ENCODE measurements at places on chromosomes 2 and 18. TPM values are rescaled to one million over a fixed set of nuclear protein-coding genes. Genes with fewer than 3 reads are reported as not detected.

- DNase-seq = no peak
Measured at GRCh38 chr2:16318051-16318450, 347.6 kb downstream of the CYRIA start.

- DNase-seq = no peak
Measured at GRCh38 chr18:45802814-45803492, 22.5 kb upstream of the SIGLEC15 start.

The PLGLB2 gene
- 2.5 TPM for polyA plus RNA-seq

DNA sequence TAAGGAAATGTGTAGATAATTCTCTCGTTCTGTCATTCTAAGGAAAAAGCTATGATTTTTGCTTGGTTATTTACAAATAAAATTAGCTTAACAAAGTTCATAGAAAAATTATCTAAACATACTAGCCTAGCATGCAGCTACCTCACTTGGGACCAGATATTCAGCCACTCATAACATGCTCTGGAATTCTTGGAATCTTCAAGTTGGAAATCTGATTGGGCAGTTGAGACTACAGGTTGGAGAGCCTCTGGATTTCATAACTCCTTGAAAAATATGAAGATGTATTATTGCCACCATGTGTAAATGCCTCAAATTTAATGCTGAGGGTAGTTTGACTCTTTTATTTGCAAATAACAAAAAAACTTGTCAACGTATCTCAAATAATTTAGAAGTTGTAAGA, 132.2 kb upstream of the GULP1 start:
- no peak for DNase-seq

- no peak for DNase-seq
Measured at GRCh38 chr2:207289295-207290018, 123.7 kb upstream of the KLF7 start.

The C2orf66 gene
- not detected for polyA plus RNA-seq

- DNase-seq = no peak
Measured at GRCh38 chr2:20170704-20171250, 54.2 kb downstream of the SDC1 start.

The SERPINB12 gene
- polyA plus RNA-seq = 1.3 TPM

GRCh38 chr2:67871686-67872412, 191.0 kb downstream of the C1D start:
- peak; percentile 22 for DNase-seq

DNA sequence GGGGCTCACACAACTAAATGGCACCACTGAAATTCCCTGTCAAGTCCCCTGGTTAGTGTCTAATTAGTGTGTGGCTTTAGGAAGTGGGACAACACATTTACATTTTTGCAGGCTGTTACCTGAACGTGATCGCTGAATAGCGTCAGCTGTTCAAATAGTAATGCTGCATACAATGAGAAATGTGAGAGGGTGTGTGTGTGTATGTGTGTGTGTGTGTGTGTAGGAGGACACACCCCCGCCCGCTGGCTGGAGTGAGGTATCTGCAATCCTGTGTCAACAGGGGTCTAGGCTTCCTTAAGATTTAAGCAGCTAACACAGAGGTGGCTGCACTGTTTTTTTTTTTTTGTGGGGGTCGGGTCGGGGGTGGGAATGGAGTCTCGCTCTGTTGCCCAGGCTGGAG, 4.8 kb upstream of the LYPD6B start:
- DNase-seq = no peak

The B3GNT7 gene
- polyA plus RNA-seq = 0.55 TPM

DNA sequence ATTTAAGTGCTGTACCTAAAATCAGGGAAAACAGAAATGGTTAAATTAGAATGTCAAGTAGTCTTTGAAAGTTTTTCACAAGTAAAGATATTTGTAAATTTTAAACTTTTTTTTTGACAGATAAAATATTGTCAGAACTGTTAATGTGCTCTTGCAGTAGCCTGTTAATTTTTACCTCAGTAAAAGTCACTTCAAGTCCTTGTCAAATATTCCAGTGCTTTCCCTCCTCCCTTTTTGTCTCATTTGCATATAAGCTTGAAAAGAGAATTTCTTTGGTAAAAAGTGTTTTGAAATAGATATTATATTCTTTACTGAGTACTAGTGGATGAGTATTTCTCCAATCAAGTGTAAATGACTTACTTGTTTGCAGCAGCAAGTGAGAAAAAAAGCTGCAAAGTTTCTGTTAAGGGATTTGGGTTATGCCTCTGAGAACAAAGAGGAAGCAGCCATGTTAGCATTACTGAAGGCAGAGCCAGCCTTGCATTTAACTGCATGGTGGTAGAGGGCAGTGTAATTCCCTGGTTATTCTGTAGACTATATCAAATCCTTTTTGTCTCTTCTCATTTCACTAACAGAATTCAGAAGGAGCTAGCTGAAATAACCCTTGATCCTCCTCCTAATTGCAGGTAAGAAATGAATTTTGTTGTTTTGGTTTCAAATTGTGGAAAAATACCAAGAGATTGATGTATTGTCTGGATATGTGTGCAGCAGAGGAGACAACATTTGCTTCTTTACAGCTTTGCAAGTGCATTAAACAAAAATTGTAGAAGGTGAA, 3.2 kb downstream of the UBE2E3 start:
- DNase-seq = peak; percentile 73

The ADAM23 gene
- 13.5 TPM for polyA plus RNA-seq

DNA sequence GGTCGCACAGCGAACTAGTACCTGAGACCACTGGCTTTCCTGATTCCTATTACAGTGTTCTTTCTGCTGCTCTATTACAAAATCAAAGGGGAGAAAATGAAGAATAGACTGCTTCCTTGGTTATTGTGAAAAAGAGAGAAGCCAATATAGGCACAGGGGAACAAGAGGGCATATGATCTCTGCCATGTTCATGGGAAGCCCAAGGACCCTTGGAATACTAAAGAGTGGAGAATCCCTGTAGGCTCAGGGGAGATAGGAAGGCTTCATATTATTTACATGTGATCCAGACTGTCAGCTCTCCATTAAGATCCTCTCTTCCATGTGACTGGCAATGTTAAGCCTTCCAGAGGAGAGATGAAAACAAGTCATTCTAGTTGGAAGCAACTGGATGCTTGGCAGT, 135.7 kb upstream of the MYCN start:
- DNase-seq = no peak

DNA sequence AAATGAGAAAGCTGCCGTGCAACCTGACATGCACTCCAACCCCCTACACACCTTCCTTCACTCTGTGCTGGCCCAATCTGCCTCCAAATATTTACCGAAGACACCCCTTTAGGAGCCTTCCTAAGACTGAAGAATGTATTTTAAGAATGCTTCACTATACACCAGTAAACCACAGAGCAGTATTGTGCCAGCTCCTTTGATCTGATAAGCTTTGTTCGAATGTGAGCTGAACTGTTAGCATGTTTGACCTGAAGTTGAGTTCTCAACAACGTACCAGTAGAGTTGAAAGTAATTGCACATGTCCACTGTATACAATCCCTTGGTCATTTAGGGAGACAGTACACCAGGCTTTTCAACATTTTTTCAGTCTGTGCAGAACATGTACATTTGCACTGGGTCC, 259.2 kb downstream of the TGIF1 start:
- no peak for DNase-seq

DNA sequence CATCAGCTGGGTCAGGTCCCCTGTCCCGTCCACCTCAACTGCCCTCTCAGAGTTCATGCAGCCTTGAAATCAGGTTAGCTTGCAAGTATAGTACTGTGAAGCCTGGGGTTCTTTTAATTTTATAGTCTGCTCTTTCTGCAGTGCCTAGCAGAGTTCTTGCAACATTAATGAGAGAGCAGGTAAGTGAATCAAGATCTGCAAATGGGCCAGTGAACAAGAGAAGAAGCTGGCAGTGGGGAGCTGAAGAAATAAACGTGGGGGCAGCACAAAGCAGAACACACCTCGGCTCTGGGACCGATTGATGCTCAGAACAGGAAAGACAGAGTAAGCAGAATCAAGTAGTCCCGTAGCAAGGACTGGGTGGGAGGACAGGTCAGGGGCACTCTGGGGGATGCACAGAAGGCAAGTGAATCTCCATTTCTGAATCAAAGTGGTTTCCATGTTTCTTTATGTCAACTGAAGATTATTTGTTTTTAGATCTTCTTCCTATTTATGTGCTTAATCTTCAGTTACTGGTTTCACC, 675.5 kb downstream of the RNF144A start:
- no peak for DNase-seq

DNA sequence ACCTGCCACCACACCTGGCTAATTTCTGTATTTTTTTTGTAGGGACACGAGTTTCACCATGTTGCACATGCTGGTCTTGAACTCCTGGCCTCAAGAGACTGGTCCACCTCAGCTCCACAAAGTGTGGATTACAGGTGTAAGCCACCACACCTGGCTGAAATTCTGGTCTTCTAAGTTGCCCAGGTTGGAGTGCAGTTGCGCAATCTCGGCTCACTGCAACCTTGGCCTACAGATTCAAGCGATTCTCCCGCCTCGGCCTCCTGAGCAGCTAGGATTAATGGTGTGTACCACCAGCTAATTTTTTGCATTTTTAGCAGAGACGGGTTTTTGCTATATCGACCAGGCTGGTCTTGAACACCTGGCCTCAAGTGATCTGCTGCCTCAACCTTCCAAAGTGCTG, 5.6 kb downstream of the POLR2D start:
- no peak for DNase-seq

DNA sequence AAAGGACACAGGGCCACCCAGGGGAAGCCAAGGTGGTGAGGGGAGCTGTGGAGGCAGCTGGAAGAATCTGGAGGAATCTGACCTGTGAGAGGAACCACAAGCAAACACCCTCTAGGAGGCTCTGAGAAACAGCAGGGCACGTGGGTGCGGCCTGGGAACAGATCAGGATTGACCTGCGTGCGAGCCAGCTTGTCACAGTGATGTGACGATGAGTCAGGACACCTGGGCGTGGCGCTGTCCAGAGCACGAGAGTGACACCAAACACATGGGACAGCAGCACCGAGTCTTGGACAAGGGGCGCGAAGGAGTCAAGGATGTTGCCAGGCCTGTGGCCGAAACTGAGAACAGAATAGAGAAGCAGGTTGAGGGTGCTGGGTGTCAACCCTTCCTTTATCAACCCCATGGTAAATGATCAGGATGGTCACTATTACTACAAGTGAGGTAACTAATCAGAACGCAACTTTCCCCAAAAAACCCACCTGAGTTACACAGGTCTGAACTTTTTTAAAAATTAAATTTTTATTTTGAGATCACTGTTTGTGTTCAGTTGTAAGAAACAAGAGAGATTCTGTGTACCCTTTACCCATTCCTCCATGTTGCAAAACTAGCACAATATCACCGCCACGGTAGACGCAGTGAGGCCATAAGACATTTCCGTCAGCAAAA, 637 bp upstream of the SFT2D3 start:
- DNase-seq = peak; percentile 28

The NGEF gene
- 1.6 TPM for polyA plus RNA-seq

DNA sequence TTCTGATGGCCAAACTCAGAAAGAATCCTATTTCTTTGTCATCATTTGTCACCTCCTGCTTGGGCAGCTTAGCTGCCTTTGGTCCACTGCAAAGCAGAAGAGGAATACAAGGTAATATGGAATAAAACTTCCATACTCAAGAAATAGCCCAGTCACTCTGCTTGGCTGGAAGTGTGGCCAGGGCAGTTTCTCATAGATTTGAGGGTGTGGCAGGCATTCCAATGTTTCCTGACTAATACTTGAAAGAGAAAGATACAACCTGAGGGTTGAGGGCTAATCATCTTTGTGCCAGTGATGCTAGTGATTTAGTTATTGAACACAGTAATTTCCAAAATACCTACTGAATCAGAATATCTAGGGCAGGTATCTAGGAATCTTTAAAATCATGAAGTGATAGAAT, 83.1 kb downstream of the FAM161A start:
- no peak for DNase-seq

GRCh38 chr2:38440655-38441054, 63.6 kb upstream of the ATL2 start:
- DNase-seq = no peak

The FIGLA gene
- polyA plus RNA-seq = not detected

The PHOSPHO2 gene
- polyA plus RNA-seq = 3.6 TPM

DNA sequence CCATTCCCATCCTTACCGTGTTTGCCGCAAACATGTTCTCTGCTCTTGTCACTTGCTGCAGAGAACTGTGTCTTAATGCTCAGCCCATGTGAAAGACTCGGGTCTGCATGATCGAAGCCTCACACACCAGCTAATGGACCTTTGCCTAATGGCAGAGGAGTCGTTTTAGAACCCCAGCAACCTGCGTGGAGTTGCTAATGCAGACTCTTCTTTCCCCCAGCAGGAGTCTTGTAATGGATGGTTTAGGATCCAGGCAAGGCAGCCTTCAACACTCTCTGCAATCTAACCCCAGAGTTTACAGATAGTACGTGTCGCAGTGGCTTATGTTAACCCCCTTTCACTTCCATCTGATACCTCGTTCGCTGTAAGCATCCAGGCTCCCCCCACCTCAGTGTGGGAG, 316.4 kb downstream of the AGAP1 start:
- DNase-seq = no peak

DNA sequence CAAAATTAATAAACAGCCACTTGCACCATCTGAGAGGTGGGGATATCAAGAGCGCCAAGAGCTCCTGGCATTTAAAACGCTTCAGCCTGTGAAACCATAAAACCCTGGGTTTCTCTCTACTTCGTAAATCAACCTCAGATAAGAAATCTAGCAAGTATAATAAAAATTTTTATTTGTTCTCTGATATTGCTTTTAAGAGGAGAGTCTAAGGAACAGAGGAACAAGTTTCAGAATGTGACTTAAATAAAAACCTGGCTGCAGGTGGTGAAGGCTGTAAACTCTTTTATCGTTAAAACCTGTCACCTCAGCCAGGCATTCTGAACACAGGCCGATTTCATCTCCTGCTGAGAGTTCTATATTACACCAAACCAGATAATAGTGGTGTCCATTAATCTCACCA, 9.9 kb downstream of the DYTN start:
- no peak for DNase-seq

The NYAP2 gene
- 0.28 TPM for polyA plus RNA-seq

The SERPINB10 gene
- polyA plus RNA-seq = 0.30 TPM

The MBD2 gene
- 60.5 TPM for polyA plus RNA-seq

- peak; percentile 97 for DNase-seq
Measured at GRCh38 chr2:55051026-55051866, 995 bp upstream of the RTN4 start.

DNA sequence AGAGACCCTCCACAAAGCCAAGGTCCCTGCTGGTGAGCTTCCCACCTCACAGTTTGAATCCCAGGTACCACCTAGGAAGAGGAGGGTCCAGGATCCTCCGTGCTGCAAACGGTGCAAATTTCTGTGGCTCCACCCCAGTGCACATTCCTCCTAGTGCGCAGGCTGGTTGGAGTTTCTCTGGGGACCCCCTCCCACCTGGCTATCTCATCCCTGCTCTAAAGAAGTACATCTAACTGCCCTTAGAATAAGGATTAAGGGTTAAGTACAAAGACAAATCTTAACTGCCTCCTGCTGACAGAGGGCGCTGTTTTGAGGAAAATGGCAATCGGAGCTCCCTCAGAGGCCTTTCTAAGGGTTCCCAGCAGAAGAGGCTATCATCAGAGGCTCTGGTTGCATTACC, 109.6 kb upstream of the FSIP2 start:
- DNase-seq = no peak

GRCh38 chr18:56309104-56309503, 329.3 kb downstream of the TXNL1 start:
- DNase-seq = peak; percentile 46

All from muscle of leg (tissue), 16 donors.